ENCODE measurements at places on chromosomes 7 and 10.

- DNase-seq: no peak
These were observed 948.4 kb downstream of the PCDH15 start for GRCh38 chr10:53852450-53853175.

- DNase-seq: no peak
These were observed at the start of gene ABCA13 for GRCh38 chr7:48171202-48171601. Gene ABCA13, plus strand, starts transcription at chr7:48171458. Its CDS starts 26 bp downstream, at chr7:48171484.

GRCh38 chr10:91313-91712, 42.2 kb upstream of the TUBB8 start:
- no peak for DNase-seq

- no peak for DNase-seq
These were observed 170.6 kb downstream of the FZD1 start for GRCh38 chr7:91434836-91435235.

DNA sequence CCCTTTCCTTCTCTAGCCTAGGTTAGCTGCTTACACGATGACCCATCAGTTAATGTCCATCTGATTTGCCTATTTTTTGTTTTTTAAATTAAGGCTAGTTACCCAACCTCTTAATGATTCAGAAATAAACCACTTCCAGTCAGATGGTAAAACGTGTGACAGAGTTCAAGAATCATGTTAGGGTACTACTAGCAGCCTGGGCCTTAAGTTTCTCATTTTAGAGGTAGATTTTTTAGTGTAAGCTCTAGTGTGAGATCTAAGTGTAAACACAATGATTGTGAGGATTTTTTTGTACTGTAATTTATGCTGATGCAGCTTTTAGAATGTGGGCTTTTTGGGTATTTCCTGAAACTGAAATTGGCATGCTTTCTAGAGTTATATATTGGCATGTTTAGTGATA, 130.0 kb downstream of the CDK14 start:
- DNase-seq: no peak

GRCh38 chr10:70266056-70266455, 17.7 kb downstream of the NPFFR1 start:
- no peak for DNase-seq

GRCh38 chr10:28681291-28681763, 4.0 kb downstream of the BAMBI start:
- DNase-seq: peak; percentile 46

DNA sequence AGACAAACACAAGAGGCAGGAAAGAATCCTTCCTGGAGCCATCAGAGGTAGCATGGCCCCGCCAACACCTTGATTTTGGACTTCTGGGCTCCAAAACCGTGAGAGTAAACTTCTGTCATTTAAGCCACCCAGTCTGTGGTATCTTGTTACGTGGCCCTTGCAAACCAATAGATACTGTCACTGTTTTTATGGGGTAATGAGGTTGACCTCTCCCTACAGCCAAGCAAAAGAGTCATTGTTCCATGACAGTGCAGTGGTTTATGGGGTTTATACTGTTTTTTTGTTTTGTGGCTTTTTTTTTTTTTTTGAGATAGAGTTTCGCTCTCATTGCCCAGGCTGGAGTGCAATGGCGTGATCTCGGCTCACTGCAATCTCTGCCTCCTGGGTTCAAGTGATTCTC, 32.8 kb downstream of the KIAA1549 start:
- DNase-seq: no peak

- DNase-seq: no peak
These were observed 283.0 kb upstream of the FOXK1 start for GRCh38 chr7:4399121-4399520.

DNA sequence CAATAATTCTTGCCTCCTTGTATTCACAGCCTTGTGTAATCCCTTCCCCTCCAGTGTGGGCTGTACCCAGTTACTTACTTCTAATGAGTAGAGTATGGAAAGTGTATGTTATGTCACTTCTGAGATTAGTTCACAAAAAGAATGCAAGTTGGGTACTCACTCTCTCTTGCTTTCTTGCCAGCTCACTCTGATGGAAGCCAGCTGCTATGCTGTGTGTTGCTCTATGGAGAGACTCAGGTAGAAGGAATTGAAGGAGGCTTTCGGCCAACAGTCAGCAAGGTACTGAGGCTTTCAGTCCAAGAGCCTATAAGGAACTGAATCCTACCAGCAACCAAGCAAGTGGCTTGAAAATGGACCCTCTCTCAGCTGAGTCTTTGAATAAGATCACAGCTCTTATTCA, 9.7 kb upstream of the BICC1 start:
- no peak for DNase-seq

- DNase-seq: no peak
These were observed 307.7 kb downstream of the ADRA2A start for GRCh38 chr10:111384556-111384955.

DNA sequence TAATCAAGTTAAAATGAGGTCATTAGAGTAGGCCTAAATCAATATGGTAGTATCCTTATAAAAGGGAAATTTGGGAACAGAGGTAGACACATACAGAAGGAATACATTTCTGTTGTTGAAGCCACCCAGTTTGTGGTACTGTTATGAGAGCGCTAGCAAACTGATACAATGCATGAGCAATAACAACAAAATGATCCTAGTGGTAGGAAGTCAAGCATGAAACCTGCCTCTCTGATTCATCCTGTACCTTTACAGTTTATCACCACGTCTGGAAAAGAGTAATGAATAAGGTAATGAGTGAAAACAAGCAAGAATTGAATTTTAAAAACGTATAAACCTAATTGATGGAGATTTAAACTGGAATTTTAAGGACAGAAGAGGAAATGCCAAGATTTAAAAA, 217.2 kb downstream of the PCLO start:
- DNase-seq: no peak

- DNase-seq: no peak
These were observed 211.0 kb downstream of the NEBL start for GRCh38 chr10:20686015-20686635.

DNA sequence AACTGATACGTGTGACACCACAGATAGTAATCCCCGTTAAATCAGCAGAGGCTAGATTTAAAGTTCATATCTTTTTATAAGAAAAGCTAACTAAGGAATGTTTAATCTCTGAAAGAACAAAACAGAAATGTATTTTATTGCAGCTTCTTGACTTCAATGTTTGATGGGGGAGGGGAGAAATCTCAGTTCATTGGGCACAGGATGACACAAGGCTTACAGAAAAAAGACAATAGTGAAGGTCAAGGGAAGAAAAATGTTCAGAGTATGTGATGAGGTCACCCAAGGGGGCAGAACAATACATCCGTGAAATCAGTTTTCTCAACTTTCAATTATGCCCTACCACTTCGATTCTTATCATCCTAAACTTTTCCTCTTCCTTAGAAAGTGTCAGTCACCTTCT, 102.9 kb downstream of the ELAPOR2 start:
- DNase-seq: no peak

DNA sequence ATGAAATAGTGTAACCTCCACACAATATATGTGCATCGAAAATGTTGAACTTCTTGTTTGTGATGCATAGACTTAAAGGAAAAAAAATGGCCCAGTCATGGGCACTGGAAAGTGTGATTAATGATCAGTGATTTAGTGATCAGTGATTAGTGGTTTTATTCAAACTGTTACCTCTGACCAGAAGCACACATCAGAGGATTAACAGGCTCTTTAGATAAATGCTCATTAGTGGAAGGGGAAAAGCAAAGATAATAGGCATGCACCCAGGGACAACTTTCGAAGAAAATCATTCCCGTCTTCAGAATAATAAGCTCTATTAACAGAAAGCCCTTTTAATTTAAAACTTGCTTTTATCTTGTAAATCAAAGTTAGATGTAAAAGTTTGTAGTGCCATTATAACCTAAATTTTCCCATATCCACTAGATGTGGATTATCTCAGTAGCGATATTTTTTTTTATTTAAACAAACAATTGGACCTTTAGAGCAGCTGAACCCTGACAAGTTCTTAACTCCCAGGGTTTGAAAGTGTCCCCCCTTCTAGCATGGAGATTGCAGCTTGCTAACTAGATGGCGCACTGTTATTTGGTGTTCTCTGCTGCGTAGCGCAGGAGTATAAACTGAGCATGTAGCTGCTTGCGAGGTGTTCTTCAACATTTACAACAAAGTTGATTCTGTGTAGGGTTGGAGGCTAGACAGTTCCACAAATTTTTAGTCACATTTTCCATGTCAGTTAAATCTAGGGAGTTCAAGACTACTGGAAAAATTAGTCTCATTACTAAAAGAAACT, at the start of gene CREB5:
Gene CREB5, plus strand, starts transcription at position 643 of the 787 bp plus-strand sequence. CDS start 397 bp downstream, outside the sequence.
- peak; percentile 85 for DNase-seq

GRCh38 chr10:124377101-124377500, 41.6 kb downstream of the OAT start:
- no peak for DNase-seq

GRCh38 chr7:47074702-47075153, 507.2 kb downstream of the TNS3 start:
- DNase-seq: no peak

DNA sequence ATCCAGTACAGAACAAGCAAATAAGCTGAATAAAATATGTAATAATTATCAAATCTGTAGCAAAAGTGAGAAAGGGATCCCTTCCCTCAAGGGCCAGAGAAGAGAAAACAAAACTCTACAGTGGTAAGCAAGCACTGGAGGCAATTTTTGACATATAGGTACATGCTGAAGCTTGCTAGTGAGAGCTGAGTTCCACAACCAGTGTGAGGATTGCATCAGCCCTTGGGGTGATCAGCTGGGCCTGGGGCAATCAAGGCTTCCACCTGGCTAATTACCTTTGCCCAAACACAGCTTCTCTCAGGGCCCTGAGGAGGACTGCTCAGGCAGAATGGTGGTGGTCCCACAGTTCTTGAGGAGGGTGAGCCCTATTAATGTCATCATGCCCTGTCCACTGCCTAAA, 134.4 kb upstream of the DLX6 start:
- no peak for DNase-seq

DNA sequence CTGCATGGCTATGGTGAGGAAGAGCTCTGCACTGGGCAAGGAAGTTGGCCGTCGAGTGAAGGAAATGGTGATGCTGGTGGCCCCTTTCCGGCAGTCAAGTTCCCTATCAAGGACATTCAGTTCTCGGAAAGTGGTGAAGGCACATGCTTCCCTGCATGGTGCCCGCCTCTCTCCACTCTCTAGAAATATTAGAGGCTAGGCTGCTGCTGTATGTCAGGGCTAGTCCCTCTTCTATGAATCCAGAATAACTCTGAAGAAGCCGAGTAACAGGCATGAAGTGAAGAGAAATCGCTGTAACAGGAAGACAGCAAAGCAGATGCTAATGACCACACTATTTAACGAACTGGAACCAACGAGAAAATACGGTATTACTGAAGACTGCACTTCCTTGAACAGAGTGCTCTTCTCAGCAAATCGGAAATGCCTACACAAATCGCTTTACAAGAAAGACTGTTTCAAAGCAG, 5.4 kb downstream of the IDI1 start:
- no peak for DNase-seq

- no peak for DNase-seq
These were observed 54.8 kb upstream of the CALD1 start for GRCh38 chr7:134724606-134725005.

DNA sequence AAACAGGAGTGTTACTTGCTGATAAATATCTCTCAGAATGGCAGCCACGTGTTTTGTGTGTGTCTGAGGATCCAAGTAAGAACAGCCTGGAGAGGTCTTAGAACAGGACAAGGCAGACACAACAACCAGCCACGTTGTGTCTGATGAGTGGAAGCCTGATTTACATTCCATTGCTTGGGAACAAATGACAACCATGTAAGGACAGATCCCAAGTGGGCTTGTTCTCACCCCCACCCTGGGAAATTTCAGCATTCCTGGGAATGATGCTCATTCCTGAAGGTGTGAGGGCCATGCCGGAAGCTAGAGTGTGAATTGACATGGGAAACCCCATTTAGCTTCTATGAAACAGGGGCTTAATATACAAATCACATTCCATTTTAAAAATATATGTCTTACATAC, 35.9 kb downstream of the IL6 start:
- no peak for DNase-seq

- no peak for DNase-seq
These were observed 489.9 kb downstream of the XPNPEP1 start for GRCh38 chr10:109433434-109433833.

- DNase-seq: no peak
These were observed 14.9 kb downstream of the YWHAG start for GRCh38 chr7:76343931-76344321.

DNA sequence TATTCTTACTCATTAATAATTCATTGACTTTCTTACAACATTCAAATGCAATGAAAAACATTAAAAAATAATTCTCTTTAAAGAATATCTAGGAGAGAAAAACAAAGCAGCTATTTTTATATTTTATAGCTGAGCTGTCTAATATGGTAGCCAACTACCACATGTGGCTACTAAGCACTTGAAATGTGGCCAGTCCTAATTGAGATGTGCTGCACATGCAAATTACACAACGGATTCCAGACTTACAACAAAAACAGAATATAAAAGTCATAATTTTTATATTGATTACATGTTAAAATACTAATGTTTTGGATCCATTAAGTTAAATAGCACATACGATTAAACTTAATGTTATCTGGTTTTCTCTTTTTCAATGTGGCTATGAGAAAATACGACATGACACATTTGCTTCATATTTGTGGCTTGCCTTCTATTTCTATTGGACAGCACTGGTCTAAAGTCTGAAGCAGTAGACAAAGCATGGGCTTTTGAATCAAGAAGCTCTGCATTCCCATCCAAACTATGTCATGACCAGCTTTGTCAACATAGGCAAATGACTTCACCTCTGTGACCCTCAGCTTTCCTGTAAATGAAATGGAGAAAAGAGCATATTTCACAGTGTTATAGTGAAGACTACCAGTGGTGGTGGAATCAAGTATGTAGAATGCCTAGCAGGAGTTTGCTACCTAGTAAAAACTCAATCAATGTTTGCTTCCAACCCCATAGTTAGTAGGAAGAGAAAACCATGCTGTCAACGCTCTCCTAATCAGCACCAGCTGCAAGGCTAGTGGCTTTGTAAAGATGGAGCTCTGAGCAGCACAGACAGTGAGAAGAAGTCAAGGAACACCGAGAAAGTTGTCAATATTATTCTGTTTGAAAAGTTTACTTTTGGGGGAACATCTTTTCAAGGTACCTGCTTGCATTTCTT, 37.1 kb upstream of the GDF10 start:
- DNase-seq: no peak

DNA sequence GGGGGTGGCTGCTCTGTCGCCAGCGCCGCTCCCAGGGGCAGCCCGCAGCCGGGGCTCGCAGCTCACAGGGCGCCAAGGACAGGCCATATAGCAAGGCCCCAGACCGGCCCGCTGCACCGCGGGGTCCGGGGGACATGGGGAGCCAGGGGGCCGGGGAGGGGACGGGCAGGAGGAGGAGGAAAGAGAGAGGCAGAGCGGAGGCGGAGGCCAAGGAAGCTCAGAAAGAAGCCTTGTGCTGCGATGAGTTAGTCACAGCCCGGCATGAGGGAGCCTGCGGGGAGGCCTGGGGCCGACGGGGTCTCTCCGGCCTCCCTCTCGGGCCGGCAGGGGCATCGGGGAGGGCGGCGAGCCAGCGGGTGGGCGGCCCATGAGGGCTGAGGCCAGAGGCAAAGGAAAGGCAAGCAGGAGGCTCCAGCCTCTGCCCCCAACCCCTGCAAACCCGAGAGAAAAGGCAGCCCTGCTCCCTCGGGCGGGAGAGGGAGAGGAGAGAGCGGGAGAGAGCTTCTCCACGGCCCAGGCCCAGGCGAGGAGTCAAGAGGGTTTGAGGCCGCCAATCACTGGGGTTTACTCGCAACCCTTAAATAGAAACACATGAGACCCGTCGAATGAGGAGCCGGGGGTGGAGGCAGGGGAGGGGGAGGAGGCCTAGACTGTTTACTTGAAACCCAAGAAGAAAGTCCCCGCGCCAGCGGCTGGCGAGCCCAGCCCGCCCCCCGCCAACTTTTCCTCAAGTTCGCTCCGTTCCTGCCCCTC, 167.9 kb downstream of the NEURL1 start:
- no peak for DNase-seq

- no peak for DNase-seq
These were observed 75.0 kb upstream of the ARMC3 start for GRCh38 chr10:22852712-22853353.

- peak; percentile 51 for DNase-seq
These were observed 134.6 kb downstream of the GRM3 start for GRCh38 chr7:86778271-86778670.

Data from globus pallidus (tissue), 1 donor.